Activated T-helper 1 cell treated with anti-CD3 and anti-CD28 coated beads, Interleukin-2, amount 50 U/mL, for 16 hours (primary cell): ENCODE measurements at places on chromosomes 1 and 21.

DNA sequence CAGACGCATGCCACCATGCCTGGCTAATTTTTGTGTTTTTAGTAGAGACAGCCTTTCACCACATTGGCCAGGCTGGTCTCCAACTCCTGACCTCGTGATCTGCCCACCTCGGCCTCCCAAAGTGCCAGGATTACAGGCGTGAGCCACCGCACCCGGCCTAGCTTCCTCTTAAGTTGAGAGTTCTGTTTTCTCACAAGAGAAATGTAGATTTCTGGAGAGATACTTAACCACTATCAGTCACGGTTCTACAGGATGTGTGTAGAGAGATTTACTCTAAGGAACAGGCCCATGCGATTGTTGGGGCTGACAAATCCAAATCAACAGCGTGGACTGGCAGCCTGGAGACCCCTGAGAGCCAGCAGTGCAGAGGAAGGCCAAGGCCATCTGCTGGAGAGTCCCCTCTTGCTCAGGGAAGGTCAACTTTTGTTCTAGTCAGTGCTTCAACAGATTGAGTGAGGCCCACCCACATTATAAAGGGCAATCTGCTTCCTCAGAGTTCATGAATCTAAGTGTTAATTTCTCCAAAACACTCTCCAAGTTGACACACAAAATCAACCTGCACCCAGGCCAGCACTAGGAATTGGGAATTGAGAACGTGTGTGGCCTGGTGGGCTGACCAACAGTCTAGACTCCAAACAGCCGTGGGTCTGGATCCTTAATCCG is 38.7 kb downstream of the CHAF1B start:
- no peak for DNase-seq

DNA sequence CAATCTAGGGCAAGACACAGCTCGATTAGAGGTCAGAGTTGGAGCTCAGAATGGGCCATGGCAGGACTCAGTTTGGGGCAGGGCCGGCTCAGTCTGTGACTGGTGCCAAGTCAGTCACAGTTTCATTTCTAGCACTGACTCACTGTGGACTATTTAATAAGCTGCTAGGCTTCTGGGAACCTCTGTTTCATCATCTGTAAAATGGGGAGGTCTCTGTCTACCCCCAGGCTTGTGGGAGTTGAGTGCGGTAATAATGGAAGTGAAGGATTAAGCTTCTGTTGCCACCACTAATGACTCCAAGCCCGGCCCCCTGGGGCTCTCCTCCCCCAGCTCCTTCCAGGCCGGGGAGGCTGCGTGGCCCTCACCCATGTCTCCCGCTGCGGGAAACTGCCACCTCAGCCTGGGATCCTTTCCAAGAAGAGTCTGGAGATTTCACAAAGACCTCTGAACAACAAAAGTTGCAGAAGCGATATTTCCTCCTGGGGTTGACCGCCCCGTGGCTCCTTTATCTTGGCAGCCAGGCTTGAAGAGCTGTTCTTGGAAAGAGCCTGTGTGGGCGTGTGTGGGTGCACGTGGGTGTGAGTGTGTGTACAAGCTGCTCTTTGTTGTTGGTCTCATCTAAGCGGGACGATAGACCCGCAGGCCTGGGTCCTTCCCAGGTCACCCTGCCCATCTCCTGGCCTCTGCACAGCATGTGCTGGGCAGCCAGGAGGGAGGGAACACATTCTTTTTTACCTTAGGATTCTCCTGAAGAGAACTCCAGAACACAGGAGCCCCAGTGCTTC is 29.1 kb downstream of the KNCN start:
- no peak for DNase-seq

- DNase-seq: no peak
Observed at GRCh38 chr1:23598424-23598823, 39.1 kb upstream of the ID3 start.

DNA sequence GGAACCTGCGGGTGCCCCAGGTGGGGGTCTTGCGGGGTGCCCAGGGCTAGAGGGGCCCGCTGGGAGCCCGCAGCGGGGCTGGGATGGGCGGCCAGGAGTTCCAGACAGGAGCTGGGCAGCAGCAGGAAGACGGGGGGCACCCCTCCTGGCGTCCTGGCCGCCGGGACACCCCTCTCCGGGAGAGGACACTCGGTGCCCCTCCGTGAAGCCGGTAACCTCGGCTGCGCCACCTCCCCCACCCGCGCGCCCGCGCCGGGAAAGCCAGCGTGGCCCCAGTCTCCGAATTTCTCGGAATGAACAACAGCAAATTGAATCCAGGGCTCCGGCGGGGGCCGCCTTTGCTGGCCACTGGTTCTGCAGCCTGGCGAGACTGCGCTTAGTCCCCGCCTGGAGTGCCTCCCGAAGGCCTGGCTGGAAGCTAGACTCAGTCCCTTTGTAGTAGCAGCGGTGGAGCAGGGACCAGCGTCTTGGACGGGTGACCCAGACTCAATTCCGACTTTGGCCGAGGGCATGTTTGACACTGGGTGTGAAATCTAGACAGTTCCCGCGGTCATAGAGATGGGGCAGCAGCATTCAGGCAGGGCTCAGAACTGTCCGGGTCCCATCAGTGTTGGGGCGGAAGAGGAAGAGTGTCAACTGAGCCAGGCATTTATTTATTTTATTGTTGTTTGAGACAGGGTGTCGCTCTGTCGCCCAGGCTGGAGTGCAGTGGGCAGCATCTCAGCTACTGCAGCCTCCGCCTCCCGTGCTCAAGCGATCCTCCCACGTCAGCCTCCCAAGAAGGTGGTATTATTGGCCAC is 773 bp downstream of the IFNGR2 start:
- no peak for DNase-seq

GRCh38 chr1:208455821-208456220 is 211.6 kb upstream of the PLXNA2 start:
- DNase-seq: no peak

DNA sequence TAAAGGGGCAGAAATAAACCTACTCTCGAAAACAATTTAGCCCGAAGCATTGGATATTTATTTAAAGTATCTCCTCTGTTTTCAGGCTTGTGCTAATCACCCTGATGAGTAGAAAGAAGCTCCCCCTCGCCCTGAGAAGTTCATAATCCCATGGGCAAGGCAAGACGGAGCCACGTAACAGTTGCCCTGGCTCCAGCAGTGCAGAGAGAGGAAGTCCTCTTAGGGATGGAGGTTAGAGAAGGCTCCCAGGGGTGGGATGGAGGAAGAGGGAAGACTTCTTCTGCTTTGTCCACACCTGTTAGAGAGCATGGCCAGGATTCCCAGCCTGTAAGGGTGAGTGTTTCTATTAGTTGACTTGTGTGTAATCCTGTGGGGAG is 3.4 kb upstream of the GPR25 start:
- DNase-seq: no peak

GRCh38 chr1:91583326-91583755 is 82.7 kb downstream of the CDC7 start:
- no peak for DNase-seq

DNA sequence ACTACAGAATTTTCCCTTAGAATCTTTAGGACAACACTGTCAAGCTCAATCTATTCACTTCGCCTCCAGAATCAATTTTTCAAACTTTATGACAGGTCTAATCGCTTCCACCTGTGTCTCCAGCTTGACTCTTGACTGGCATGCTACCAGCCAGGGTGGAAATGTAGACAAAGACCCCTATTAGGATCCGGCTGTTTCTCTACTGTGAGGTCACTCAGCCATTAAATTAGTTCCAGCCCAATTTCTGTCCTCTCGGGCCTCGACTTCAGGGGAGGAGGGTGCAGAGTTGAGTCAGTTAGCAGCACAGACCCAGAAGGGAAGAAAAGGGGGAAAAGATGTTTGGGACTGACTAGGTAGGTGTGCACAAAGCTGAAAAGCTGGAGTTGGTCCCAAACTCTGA is 78.5 kb downstream of the HLCS start:
- DNase-seq: no peak
